ENCODE measurements at places on chromosomes 7 and 10. TPM values are rescaled to one million over a fixed set of nuclear protein-coding genes. Genes with fewer than 3 reads are reported as not detected.

GRCh38 chr7:19111474-19112273 is 5.8 kb downstream of the TWIST1 start:
- no peak for DNase-seq

DNA sequence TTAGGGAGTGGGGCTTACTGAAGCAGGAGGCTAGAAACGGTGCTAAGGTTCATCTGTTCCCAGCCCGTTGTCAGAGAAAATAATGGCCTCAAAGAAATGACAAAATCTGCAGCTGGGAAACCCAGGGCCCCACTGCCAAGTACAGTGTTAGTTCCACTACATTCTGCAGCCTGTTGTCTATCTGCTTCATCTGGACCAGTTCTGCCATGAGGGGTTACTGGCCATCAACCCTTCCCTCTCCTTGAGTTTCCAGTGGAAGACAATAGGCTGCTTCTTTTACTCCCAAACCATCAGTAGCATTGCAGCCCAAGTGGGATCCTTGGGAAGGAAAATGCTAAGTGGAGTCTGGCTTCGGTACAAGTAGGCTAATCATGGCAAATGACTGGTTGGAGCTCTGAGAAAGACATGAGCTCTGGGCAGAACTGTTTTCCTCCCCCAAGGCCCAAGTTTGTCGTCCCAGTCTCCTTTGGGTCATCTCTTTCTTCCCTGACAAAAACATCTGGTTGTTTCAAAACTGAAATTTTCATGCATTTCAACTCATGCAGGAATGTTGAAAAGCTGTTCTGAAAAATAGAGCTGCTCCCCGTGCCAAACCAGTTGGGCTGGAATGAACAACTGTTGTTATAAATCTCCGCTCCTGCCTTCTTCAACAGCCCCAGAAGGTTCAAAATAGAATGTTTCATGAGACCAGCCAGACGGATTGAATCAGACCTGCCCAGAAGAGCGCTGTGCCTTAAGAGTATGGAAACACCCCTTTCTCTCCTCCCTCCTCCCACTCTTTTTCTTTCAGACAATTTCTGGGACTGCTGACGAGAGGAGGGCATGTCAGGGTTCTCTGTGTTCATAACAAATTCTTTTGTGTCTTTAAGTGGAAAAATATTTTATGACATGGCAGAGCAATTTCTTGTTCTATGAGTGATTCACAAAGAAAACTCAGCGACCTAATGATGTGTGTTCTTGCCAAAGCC is 116.6 kb downstream of the RAB18 start:
- DNase-seq = no peak

DNA sequence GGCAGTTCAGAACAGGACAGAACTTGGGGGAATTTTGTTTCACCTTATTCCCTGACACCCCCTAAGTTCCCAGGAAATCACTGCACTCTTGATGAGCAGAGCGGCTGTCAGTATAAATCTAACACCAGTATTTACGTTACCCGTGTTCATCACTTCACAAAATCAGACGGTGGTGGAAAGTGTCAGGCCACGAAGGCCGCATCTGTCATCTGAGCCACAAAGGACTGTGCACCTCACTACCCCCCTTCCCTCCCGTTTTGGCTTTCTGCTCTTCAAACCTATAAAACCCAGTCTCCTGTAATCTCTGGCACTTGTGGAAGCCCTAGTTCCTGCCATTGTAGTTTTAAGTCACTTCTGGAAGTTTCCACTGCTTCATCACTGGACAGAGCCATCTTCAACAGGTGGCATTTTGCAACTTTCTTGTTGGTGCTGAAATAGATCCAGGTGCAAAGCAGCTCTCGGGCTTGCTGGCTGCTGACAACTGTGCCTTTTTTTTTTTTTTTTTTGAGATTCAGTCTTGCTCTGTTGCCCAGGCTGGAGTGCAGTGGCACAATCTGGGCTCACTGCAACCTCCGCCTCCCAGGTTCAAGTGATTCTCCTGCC is 9.5 kb downstream of the ZFAND2A start:
- no peak for DNase-seq

Gene DEPP1
- 10.3 TPM for total RNA-seq

Gene SPDYE2B
- total RNA-seq = not detected

All from osteocyte (in vitro differentiated cells).